Activated CD8-positive, alpha-beta T cell treated with anti-CD3 and anti-CD28 coated beads, Interleukin-2, amount 10 ng/mL, durations not matched to agents 7 days and 5 days (primary cell): ENCODE measurements at places on chromosomes 5 and 9. TPM values are rescaled to one million over a fixed set of nuclear protein-coding genes. Genes with fewer than 3 reads are reported as not detected.
A peak's percentile ranks its signal among the peaks of the same experiment; 100 is the strongest.

SLC9A3 gene
- total RNA-seq = 1.9 TPM

DNA sequence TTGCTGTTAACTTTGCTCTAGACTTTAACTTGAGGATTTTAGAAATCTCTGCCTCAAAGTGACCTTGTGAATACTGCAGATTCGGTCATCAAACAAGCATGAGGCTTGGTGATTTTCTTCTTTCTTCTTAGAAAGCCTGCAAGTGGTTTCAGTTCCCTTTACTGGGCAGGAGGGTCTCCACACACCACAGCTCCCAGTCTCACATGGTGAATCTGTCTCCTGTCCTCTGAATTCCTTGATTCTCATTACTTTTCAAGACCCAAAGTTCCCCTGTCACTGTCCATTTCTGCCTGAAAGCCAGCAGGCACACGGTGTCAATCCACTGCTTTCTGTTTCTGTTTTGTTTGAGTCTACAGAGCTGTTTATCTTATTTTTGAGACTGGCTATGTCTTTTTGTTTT, 14.1 kb downstream of the HSPB3 start:
- DNase-seq = no peak
- peaks cover 7% of the 10 kb centered on the region for H3K4me1 ChIP-seq
- peak overlapping the region; percentile 22 for H3K4me3 ChIP-seq

GRCh38 chr9:2291980-2292704, 277.0 kb downstream of the SMARCA2 start:
- no peaks in the 10 kb centered on the region for H3K36me3 ChIP-seq
- no peak overlapping the region for H3K4me3 ChIP-seq
- H3K27me3 ChIP-seq = peaks cover 2% of the 10 kb centered on the region
- no peaks in the 10 kb centered on the region for H3K4me1 ChIP-seq
- no peak overlapping the region for H3K27ac ChIP-seq

GRCh38 chr5:170746961-170747340, 36.6 kb upstream of the GABRP start:
- no peaks in the 10 kb centered on the region for H3K36me3 ChIP-seq
- no peak overlapping the region for H3K4me3 ChIP-seq
- H3K4me1 ChIP-seq = no peaks in the 10 kb centered on the region

KIAA1191 gene
- 51.0 TPM for total RNA-seq

GRCh38 chr9:28770226-28770625, 1196.9 kb upstream of the C9orf72 start:
- no peaks in the 10 kb centered on the region for H3K36me3 ChIP-seq
- no peak overlapping the region for H3K4me3 ChIP-seq
- H3K27ac ChIP-seq = no peak overlapping the region
- H3K4me1 ChIP-seq = no peaks in the 10 kb centered on the region
- H3K27me3 ChIP-seq = no peaks in the 10 kb centered on the region

NMUR2 gene
- total RNA-seq = not detected

- no peak overlapping the region for H3K27ac ChIP-seq
- DNase-seq = no peak
- peaks cover 4% of the 10 kb centered on the region for H3K4me1 ChIP-seq
- H3K27me3 ChIP-seq = peaks cover 20% of the 10 kb centered on the region
Measured at GRCh38 chr9:109203761-109204360, 36.8 kb upstream of the FRRS1L start.

DNA sequence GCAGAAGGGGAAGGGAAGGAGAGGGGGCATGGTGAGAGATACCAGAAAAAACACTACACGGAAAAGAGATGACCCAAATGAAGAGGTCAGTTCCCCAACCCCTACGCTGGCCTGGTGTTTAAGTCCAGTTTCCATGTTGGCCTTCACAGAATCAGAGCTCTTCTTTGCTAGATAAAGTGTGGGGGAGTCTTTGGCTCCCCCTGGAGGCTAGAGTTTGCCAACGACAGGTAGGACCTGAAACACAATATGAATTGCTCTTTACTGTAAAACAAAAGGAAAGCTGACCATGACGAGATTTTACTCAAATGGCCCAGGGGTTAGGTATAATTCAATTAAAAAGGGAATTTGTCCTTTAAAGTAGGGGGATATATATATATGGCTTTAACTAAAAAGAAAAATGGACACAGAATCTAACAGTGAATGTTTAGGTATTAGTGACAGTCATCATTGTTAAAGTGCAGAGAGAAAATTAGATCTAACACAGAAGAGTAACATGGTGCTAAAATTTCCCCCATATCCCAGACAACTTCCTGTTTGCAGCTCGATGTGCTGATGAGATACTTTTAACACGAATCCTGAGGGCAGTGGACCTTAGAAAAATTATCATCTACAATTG, 92.0 kb downstream of the SV2C start:
- H3K27ac ChIP-seq = peak overlapping the region; percentile 84
- peaks cover 4% of the 10 kb centered on the region for H3K27me3 ChIP-seq
- peaks cover 2% of the 10 kb centered on the region for H3K36me3 ChIP-seq
- H3K4me1 ChIP-seq = peaks cover 22% of the 10 kb centered on the region
- DNase-seq = peak; percentile 74
- H3K4me3 ChIP-seq = no peak overlapping the region

- no peaks in the 10 kb centered on the region for H3K4me1 ChIP-seq
- DNase-seq = no peak
- H3K36me3 ChIP-seq = no peaks in the 10 kb centered on the region
- H3K27ac ChIP-seq = no peak overlapping the region
- H3K4me3 ChIP-seq = no peak overlapping the region
- no peaks in the 10 kb centered on the region for H3K27me3 ChIP-seq
Measured at GRCh38 chr5:121019106-121019505, 555.0 kb downstream of the PRR16 start.

OCLN gene
- 1.3 TPM for total RNA-seq

ECSCR gene
- not detected for total RNA-seq

- peaks cover 48% of the 10 kb centered on the region for H3K27me3 ChIP-seq
- H3K36me3 ChIP-seq = no peaks in the 10 kb centered on the region
- peaks cover 4% of the 10 kb centered on the region for H3K4me1 ChIP-seq
Measured at GRCh38 chr9:91898451-91899218, 51.4 kb downstream of the ROR2 start.

DNA sequence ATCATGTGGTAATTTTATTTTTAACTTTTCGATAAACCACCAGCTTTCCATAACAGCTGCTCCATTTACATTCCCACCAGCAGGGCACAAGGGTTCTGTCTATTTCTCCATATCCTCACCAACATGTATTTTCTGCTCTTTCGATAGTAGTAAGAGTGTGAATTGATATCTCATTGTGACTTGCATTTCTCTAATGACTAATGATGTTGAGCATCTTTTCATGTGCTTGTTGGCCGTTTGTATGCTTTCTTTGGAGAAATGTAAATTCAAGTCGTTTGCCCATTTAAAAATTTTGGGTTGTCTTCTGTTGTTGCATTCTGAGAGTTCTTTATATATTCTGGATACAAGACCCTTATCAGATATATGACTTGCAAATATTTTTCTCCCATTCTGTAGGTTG, 45.9 kb downstream of the PSD2 start:
- no peak overlapping the region for H3K27ac ChIP-seq
- H3K4me3 ChIP-seq = no peak overlapping the region
- H3K36me3 ChIP-seq = no peaks in the 10 kb centered on the region

DNA sequence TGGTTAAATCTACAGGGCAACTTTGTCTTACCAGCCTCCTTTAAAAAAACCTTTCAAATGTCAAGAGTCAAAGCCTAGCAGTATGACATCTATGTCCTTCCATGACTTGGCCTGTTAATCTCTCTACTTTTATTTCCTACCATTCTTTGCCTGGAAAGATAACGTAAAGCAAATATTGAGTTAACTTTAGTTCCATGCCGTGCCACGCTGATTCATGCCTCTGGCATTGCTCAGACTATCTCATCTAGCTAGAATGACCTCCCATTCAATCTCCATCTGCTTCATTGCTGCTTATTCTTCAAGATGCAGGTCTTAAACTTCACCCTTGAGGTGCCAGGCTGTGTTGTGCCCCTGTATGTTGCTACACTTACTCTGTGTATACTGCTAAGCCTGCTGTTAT, 729.8 kb downstream of the EFNA5 start:
- no peaks in the 10 kb centered on the region for H3K27me3 ChIP-seq
- no peak overlapping the region for H3K4me3 ChIP-seq
- H3K36me3 ChIP-seq = no peaks in the 10 kb centered on the region

GRCh38 chr5:2901511-2901910, 150.0 kb upstream of the IRX2 start:
- H3K36me3 ChIP-seq = no peaks in the 10 kb centered on the region
- H3K27me3 ChIP-seq = no peaks in the 10 kb centered on the region
- no peaks in the 10 kb centered on the region for H3K4me1 ChIP-seq
- H3K27ac ChIP-seq = no peak overlapping the region
- no peak overlapping the region for H3K4me3 ChIP-seq
- no peak for DNase-seq

DNA sequence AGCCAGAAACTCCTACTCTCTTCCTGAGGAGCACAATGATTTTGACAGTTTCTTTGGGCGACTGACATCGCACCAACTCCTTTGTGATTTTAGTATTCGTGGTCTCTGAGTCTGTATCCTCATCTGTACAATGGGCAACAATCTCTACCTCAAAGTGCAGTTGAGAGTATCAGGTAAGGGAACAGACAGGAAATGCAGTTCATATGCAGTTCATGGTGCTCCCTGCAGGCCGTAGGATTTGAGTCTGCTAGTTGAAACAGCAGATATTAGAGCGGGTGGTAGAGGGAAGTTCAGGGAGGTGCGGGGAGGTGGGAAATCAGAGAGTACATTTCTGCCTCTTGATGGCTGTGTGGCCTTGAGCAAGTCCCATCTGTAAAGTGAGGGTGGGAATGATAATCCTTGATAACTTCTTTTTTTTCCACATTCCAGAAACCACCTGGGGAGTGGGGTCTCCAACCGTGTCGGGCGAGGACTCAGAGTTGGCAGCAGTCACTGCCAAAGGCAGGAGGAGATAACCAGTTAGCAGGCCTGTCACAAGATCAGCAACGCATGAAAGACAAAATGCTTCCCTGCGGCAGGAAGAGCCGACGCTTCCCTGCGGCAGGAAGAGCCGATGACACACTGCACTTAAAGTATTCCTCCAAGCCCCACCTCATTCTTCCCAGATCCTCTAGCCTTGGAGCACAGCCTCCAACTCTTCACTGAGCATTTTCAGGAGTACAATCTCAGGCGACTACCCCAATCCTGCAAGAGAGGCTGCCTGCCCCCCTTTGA, 6.0 kb upstream of the NEK6 start:
- DNase-seq = no peak
- no peaks in the 10 kb centered on the region for H3K36me3 ChIP-seq
- H3K4me3 ChIP-seq = no peak overlapping the region

DNA sequence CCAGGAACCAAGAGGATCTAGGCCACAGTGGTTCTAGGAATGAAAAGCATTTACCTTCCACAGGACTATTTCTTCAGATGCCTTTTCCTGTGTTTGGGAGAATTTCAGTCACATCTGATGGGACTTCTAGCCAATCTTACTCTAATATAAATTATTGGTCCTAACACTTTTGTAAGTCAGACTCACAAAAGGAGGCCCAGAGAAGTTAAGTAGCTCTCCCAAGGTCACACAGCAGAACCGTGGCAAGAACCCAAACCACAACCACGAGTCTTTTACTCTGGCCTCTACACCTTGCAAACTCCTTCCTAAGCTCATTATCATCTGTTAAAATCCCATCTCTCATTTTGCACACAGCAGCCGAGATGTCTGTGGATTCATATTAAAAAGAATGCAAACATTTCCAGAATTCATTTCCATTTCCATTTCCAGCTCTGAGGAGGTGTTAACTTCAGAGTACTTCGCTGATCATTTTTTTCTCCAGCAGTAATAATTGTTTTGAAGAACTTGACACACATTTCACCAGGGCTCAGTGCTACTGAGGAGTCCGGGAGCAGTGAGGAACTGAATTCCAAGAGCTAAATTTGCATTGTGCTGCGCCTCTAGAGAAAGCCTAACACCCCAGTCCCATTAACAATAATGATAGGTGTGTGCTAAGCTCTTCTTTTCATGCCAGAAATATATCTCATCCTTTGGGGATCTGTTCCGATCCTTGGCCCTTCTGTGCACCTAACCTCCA, 168.1 kb downstream of the SEMA6A start:
- no peaks in the 10 kb centered on the region for H3K4me1 ChIP-seq
- no peak for DNase-seq
- H3K4me3 ChIP-seq = no peak overlapping the region
- H3K36me3 ChIP-seq = no peaks in the 10 kb centered on the region

- DNase-seq = no peak
- H3K27ac ChIP-seq = no peak overlapping the region
- no peaks in the 10 kb centered on the region for H3K4me1 ChIP-seq
- H3K27me3 ChIP-seq = peaks cover 17% of the 10 kb centered on the region
Measured at GRCh38 chr5:76893294-76893693, 43.5 kb downstream of the S100Z start.

ARAP3 gene
- total RNA-seq = 8.5 TPM

DNA sequence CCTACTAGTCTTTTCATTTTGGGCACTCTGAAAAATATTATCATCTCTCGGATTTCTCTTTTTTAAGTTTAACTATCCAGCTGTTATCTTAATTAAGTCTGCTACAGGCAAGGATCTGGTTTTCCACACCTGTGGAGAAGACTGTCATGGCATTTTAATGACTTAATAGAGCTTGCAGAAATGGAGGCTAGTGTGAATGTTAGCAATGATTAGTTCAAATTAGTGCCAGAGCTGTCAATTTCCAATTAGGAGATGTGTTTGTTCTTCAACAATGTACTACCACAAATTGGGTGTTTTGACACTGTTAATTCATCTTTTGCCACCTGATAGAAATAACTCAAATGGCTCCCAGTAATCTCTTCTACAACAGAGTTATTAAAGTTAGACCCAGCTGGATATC, 2023.0 kb upstream of the CDH9 start:
- H3K4me1 ChIP-seq = no peaks in the 10 kb centered on the region
- H3K27me3 ChIP-seq = no peaks in the 10 kb centered on the region
- no peaks in the 10 kb centered on the region for H3K36me3 ChIP-seq
- DNase-seq = no peak

- no peaks in the 10 kb centered on the region for H3K36me3 ChIP-seq
- peaks cover 25% of the 10 kb centered on the region for H3K27me3 ChIP-seq
- no peak overlapping the region for H3K27ac ChIP-seq
- DNase-seq = no peak
- no peak overlapping the region for H3K4me3 ChIP-seq
Measured at GRCh38 chr9:88108779-88109178, 29.5 kb downstream of the SPATA31C2 start.

SIT1 gene
- total RNA-seq = 213 TPM

GRCh38 chr5:128687930-128688329, 149.9 kb upstream of the FBN2 start:
- no peak for DNase-seq
- H3K36me3 ChIP-seq = no peaks in the 10 kb centered on the region
- no peak overlapping the region for H3K4me3 ChIP-seq
- no peaks in the 10 kb centered on the region for H3K27me3 ChIP-seq
- no peaks in the 10 kb centered on the region for H3K4me1 ChIP-seq

GRCh38 chr5:20113931-20114330, 125.9 kb upstream of the CDH18 start:
- H3K27me3 ChIP-seq = no peaks in the 10 kb centered on the region
- H3K4me1 ChIP-seq = no peaks in the 10 kb centered on the region
- no peaks in the 10 kb centered on the region for H3K36me3 ChIP-seq
- no peak overlapping the region for H3K4me3 ChIP-seq
